ENCODE measurements at places on chromosomes 4 and X.
A peak's percentile ranks its signal among the peaks of the same experiment; 100 is the strongest.

GRCh38 chr4:79788884-79789283, 284.1 kb downstream of the ANTXR2 start:
- DNase-seq: no peak

DNA sequence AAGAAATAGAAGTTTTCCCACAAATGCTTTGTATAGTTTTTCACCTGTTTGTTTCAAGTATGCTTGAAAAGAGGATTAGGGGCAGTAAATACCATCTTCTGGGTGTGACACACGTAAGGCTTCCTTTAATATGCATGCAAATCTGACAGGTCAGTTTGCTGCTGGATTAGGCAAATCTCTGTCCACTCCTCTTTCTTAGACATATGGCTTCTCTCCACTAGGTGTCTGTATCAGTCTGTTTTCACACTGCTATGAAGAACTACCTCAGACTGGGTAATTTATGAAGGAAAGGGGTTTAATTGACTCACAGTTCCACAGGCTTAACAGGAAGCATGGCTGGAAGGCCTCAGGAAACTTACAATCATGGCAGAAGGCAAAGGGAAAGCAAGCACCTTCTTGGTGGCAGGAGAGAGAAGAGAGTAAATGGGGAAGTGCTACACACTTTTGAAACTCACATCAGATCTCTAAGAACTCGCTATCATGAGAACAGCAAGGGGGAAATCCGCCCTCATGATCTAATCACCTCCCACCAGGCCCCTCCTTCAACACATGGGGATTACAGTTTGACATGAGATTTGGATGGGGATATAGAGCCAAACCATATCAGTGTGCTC, 66.9 kb downstream of the TAB3 start:
- no peak for DNase-seq

- no peak for DNase-seq
These were observed 740.1 kb downstream of the KLHL13 start for GRCh38 chrX:117376460-117376859.

- peak; percentile 42 for DNase-seq
These were observed 86.1 kb downstream of the CPE start for GRCh38 chr4:165464813-165465381.

- no peak for DNase-seq
These were observed 1129.6 kb downstream of the STPG2 start for GRCh38 chr4:97013711-97014110.

DNA sequence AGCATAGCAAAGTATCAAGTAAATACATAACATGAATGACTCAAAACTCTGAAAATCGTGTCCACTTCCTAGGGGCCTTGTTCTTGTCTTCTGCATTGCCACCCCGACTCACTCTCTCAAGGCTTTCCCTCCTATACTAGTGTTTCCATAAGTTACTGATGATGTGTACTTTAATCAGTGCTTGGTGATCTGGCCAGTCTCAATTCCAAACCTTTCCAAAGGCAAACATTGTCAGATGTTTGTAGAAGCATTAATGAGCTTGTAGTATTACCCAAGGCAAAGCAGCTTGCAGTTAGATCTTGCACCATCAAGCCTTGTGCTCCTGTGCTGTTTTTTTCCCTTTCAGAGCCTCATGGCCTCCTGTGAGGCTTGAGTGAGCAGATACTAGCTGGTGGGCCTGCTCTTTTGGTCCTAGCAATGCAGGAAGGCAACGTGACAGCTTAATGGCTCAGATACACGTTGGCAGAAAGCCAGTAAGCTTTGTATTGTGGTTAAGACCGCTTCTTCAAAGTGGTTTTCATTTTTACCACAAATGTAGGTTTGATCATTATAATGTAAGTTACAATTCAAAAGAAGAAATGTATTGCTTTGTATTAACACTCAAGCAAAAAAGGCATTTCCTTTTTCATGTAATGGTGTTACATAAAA, 51.8 kb downstream of the RBPJ start:
- DNase-seq: peak; percentile 75

- no peak for DNase-seq
These were observed 81.5 kb downstream of the SORCS2 start for GRCh38 chr4:7273738-7274297.

DNA sequence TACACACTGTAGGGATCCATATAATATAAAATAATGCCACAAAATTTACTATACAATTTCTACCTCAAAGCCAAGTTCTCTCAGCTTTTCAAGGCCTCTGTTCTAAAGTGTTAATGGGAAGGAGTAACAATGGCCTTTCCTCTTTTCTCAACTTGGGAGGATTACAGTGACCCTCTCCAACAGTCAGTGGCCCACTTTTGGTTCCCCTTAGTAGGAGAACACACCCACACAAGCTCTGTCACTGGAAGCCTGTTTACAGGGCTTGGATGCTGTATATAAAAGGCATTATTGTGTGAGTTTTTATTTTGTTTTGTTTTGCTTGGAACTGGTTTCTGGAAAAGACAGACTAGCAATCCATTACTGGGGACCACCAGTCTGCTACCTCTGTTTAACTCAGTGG, 1.8 kb downstream of the ARHGEF6 start:
- DNase-seq: no peak
